ENCODE measurements at places on chromosomes 13 and 19.

DNA sequence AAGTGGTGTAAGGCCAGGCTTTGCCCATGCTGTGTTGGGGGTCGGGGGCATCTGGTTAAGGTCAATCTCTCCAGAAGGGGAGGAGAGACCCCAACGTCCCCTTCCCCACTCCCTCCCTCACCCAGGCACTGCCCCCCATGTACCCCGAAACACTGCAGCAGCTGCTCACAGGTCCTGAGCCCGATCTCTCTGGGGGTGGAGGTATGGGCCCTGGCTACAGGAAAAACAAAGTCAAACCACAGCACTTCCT, 10.2 kb downstream of the CAPN12 start:
- no peak for DNase-seq

DNA sequence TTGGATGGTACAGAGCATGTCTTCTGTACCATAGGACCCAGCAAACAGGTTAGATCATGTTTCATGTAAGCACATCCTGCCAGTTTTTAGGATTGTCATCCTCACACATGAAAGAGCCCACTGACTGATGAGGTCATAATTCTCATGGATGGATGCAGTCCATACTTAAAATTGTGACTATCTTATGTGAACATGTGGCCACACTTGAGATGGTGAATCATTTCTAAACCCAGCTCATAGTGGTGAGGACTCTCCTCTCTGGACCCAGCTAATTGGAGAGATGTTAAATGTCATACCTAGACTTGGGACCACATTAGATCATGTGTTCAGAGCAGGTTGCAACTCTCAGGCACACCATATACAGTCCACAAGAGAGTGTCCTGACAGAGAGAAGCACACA, 24.8 kb upstream of the ZNF254 start:
- no peak for DNase-seq

- DNase-seq: no peak
Observed at GRCh38 chr13:99033814-99034213, 56.0 kb upstream of the DOCK9 start.

DNA sequence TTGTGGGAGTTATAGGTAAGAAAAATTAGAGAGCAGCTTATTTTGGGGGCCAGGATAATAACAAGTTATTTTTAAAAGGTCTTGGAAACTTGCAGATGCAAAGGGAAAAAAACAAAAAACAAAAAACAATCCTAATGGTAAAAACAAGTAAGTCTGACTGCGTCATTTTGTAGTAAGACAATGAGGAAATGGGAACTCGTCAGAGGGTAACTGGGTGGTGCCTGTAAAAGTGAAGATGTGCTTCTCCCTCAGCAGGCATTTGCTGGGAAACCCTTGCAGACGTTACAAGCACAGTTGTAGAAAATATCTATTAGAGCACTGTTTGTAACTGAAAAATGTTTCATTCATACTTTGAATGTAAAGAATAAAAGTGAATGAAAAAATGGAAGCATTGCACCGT, 2.2 kb upstream of the TNFSF13B start:
- DNase-seq: no peak

DNA sequence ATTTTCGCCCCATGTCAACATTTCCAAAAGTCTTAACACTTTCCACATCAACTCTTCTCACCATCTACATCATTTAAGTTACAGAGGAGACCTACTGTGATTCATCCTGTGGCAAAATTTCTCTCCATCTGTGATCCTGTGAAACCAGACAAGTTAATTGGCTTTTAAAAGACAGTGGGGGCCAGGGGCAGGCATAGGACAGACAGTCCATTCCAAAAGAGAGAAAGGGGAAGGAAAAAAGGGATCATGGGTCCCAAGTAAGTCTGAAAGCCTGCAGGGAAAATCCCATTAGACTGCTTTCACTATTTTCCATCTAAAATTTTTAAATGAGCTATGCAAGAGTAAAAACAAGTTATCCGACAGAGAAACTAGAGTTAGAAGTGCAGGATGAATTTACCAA, 121.0 kb downstream of the MRPL57 start:
- no peak for DNase-seq

DNA sequence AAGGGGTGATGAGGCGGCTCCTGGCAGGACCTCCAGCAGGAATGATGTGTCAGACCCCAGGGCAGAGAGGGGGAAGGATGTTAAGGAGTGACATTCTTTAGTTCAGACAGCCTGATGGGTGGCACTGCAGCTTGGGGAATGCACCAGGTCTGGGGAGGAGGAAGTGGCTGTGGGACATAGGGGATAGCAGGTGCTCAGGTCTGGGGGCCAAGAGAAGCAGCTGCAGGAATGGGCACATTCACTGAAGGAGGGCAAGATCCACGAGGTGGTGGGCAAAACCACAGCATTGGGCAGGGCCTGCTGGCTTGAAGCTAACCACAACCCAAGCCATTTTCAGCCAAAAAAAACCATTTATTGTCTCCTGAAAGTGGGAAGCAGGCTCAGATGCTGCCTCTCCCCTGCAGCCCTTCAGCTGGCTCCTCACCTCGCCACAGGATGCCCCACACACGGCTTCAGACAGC, 26.5 kb downstream of the COMP start:
- DNase-seq: no peak

DNA sequence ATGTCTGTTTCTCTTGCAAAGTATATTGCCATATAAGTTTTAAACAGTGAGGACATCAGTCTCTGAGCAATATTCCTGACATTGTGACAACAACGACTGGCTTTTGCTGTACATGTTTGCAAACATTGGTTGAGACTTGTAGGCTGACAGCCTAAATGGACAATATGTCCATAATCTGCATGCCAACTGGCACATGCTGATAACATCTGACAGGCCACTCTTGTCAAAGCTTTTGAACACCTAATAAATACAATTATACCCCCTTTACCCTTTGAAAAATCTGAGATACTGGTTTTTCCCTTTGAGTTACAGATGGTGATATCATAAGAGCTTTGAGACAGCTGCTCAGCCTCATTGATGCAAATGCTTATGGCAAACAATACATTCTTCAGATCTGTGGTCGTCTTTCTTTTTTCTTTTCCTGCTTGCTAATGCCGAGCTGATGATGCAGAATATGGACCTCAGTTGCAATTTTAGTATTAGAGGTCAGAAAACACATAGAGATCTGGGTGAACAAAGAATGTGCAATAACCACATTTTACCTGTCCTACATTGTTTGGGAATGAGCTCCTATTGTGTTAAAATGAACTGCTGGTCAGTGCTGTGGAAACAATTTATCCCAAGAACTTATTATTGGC, 114.9 kb downstream of the RFC3 start:
- no peak for DNase-seq

DNA sequence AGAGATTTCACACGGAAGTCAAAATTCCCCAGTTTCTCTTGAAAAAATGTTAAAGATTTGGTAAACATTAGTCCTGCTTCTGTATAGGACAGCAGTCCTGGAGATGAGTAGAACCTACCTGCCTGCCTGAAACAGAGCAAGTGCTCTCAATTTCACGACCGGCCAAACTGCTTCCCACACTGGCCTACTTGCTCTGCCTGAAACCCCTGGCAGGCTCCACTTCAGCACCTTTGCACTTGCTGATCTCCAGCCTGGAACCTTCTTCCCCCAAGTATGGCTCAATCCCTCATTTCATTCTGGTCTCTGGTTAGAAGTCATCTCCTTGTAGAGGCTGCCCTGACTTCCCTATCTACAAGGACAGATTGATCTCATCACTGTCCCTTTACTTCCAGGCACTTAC, 271.4 kb downstream of the DLEU7 start:
- no peak for DNase-seq

DNA sequence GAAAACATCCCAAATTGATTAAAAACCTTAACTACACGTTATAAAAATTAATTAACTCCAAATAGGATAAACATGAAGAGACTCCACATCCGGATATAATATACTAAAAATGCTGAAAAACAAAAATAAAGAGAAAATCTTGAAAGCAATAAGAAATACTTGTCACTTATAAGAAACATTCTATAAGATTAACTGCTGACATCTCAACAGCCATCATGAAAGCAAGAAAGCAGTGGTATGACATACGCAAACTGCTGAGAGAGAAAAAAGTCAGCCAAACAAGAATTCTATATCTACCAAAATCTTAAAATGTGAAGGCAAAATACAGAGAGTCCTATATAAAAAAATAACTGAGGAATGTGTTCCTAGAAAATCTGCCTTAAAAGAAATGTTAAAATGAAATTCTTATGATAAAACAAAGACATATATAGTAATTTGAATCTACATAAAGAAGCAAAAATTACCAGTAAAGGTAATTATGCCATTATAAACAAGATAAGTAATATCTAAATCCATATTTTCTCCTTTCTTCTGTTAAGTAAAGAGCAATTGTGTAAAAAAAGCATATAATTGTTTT, 1851.1 kb downstream of the PCDH9 start:
- DNase-seq: no peak

GRCh38 chr13:19161308-19161707, 20.3 kb downstream of the TUBA3C start:
- DNase-seq: no peak

GRCh38 chr13:111429064-111429558, 108.7 kb downstream of the TEX29 start:
- DNase-seq: peak; percentile 42

DNA sequence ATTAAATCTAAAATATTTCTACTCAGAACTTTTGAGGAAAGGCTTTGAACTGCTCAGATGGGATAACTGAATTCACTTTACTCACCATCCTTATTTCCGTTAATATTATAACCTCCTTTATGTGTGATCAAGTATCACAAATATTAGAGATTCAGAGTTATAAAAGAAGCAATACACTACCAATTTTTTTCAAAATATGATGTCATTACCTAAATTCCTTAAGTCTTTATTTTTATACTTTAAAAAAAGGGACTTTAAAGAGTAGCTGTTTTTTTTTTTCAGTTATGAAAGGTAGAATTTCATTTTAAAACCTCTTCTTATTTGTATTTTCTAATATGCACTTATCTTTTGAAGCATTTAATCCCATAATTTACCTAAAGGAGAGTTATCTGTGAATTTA, 239.5 kb downstream of the DIAPH3 start:
- DNase-seq: no peak

DNA sequence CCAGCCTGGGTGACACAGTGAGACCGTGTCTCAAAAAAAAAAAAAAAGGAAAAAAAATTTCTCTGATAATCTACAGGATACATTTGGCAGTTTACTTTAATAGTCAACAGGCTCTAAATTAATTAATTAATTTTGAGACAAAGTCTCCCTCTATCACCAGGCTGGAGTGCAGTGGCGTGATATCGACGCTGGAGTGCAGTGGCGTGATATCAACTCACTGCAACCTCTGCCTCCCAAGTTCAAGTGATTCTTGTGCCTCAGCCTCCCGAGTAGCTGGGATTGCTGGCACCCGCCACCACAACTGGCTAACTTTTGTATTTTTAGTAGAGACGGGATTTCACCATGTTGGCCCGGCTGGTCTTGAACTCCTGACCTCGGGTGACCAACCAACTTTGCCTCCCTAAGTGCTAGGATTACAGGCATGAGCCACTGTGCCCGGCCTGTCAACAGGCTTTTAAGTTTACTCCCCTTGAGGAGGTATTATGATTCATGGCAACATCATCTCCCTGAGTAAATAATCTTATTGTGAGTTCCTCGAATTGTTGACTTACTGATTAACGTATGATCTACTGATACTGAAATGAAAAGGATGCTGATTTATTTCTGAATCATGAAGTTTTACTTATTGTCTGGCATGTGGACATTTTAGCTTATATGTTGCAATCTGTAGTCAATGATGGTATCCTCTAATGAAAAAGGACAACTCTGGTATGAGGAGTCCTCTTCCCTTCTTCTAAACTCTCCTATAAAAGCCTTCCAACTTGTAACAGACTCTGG, 21.3 kb upstream of the MTRF1 start:
- no peak for DNase-seq

DNA sequence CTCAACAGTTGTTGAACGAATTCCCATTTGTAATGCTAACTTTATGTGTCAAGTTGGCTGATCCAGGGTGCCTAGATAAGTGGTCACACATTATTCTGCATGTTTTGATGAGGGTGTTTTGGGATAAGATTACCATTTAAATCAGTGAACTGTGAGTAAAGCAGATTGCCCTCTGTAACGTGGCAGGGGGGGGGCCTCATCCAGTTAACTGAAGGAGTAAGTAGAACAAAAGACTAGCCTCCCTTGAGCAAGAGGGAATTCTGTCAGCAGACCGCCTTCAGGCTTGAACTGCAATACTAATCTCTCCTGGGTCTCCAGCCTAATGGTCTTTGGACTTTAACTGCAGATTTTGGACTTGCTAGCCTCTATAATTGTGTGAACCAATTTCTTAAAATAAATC, 4.2 kb upstream of the TEX30 start:
- DNase-seq: no peak

GRCh38 chr13:88585861-88586260, 914.7 kb downstream of the SLITRK5 start:
- no peak for DNase-seq

DNA sequence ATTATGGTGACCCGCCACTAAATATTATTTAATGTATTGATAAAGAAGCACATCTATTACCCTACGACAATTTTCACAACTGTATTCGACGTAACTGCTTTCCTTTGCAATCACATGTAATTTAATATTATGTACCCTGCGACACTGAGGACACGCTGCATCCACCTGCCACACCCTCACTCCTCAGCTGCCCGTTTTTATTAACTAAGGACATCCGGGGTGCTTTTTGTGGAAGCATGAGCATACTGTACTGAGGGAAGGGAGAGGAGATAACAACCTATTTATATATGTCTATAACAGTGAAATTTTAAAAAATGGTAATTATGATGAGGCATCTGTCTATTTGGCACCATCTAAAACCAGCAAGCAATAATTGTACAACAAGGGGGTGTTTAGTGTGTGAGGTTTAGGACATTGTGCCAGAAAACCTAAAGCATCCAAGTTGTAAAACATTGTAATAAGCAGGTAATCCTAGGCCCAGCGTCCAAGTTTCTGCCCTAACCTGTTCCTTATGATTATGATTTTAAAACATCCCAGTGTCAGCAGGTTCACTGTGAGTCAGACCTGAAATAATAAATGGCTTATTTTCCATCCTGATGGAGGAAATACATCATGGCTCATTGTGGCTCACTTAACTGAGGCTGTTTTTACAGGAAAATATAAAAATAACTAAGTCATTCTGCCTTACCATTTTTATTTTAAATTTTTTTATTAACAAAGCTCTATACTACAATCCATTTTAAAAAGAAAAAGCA, 56.3 kb downstream of the FOXO1 start:
- DNase-seq: no peak

DNA sequence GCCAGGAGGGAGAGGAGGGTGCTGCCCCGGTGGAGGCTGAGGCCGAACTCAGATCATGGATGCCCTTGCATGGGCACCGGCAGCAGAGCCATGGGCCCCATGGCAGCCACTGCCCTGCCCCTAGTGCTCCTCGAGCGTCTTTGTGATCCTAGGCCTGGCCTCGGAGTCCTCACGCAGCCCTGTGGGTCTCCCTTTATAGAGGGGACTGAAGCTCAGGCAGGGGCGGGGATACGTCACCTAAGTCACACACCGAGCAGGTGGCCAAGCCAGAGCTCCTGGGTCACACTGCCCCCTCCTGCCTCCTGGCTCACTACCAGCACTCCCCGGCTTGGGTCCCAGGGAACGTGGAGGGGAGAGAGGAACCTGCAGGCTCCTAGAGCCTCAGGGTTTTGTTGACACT, 28.7 kb downstream of the DHX34 start:
- DNase-seq: no peak

GRCh38 chr19:11361037-11361770, 6.0 kb downstream of the PLPPR2 start:
- DNase-seq: peak; percentile 36
